Fibroblast of the aortic adventitia (primary cell): ENCODE measurements at places on chromosomes 6 and 20. TPM values are rescaled to one million over a fixed set of nuclear protein-coding genes. Genes with fewer than 3 reads are reported as not detected.

IFNGR1 gene
- 45.3 and 58.5 TPM in 2 replicates for total RNA-seq

TMX4 gene
- 54.6 and 89.9 TPM in 2 replicates for total RNA-seq

GTSF1L gene
- total RNA-seq: not detected in 2 replicates

ZC3H12D gene
- total RNA-seq: 0.09 TPM in 1 of 2 replicates, not detected in the other

DNAH8 gene
- 0.08 TPM in 1 of 2 replicates, not detected in the other for total RNA-seq

MAPK14 gene
- 72.5 and 99.8 TPM in 2 replicates for total RNA-seq

FKBP1C gene
- 0.18 and 0.33 TPM in 2 replicates for total RNA-seq
